ENCODE measurements at places on chromosomes 12 and 14.

GRCh38 chr12:11130999-11131398 is 3.4 kb downstream of the TAS2R30 start:
- no peak for DNase-seq

- no peak for DNase-seq
Observed at GRCh38 chr12:6828781-6829535, 751 bp downstream of the P3H3 start.

- DNase-seq: no peak
Observed at GRCh38 chr14:61654026-61654425, 41.3 kb upstream of the HIF1A start.

- DNase-seq: no peak
Observed at GRCh38 chr14:103801459-103801858, 45.9 kb downstream of the PPP1R13B start.

GRCh38 chr14:59310633-59311032 is 122.2 kb downstream of the DAAM1 start:
- no peak for DNase-seq

- DNase-seq: no peak
Observed at GRCh38 chr14:67610491-67610890, 9.2 kb upstream of the ARG2 start.

GRCh38 chr12:4450551-4451112 is 5.0 kb upstream of the FGF6 start:
- DNase-seq: no peak

GRCh38 chr14:65753061-65753460 is 340.5 kb downstream of the FUT8 start:
- DNase-seq: no peak
